ENCODE measurements at places on chromosomes 13 and 19. TPM values are rescaled to one million over a fixed set of nuclear protein-coding genes. Genes with fewer than 3 reads are reported as not detected.

DNA sequence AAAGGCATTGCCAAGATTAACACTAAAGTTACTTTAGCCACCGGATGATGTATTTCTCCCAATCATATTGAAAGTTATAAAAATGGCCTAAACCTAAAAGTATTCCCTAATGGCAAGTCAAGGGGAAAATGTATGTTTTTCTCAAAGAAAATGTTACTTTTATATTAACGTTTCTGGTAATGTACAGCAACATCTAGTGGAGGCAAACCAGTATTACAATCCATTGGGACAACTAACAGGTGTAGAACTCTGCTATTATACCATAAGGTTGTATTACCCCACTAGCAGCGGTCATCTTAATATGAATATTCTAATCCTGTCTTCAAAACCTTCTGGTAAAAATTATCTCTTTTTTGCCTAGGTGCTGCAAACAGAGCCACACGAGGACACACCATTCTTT lies 69.2 kb downstream of the ZNF100 start:
- H3K27ac ChIP-seq: no peak overlapping the region
- H3K4me3 ChIP-seq: no peak overlapping the region
- no peaks in the 10 kb centered on the region for H3K27me3 ChIP-seq
- H3K36me3 ChIP-seq: no peaks in the 10 kb centered on the region

DNA sequence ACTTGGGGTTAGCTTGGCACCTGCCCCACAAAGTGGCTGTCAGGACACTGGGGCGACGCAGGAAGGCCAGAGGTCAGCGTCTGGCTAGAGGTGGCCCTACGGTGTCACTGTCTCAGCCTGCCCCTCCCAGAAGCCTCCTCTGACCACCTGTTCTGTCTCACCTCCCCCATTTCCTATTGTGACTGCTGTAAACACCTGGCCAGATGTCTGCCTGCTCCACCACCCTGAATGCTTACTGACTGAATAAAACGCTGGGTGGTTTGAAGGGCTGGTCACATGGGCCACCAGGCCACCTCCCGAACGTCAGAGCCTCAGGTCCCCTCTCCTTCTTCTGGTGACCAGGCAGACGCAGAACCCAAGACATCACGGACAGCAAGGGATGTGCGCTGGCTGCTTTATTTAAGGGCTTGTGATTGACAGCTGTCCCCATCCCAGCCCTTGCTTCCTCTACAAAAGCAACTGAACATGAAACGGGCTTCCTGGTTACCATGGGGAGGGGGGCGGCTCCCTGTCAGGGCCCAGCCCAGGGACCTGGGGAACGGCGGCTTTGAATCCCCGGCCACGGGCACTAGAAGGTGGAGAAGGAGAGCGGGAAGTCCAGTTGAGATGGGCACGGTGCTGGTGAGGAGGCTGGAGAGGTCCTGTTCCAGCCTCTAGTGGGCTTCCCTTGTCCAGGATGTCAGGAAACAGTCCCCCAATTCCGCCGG lies 6.2 kb downstream of the ELOF1 start:
- peaks cover 11% of the 10 kb centered on the region for H3K36me3 ChIP-seq
- no peak for DNase-seq
- H3K4me3 ChIP-seq: no peak overlapping the region
- H3K27ac ChIP-seq: no peak overlapping the region
- peaks cover 12% of the 10 kb centered on the region for H3K4me1 ChIP-seq
- H3K27me3 ChIP-seq: no peaks in the 10 kb centered on the region

GRCh38 chr13:38898481-38898880 lies 92.2 kb downstream of the STOML3 start:
- no peaks in the 10 kb centered on the region for H3K27me3 ChIP-seq
- no peak overlapping the region for H3K27ac ChIP-seq
- no peaks in the 10 kb centered on the region for H3K4me1 ChIP-seq
- DNase-seq: no peak

- no peak for DNase-seq
- H3K27me3 ChIP-seq: no peaks in the 10 kb centered on the region
- H3K4me3 ChIP-seq: no peak overlapping the region
- no peaks in the 10 kb centered on the region for H3K36me3 ChIP-seq
- no peak overlapping the region for H3K27ac ChIP-seq
Measured at GRCh38 chr13:45681113-45681512, 21.0 kb upstream of the CBY2 start.

GRCh38 chr19:42184401-42184861 lies 33.0 kb downstream of the DEDD2 start:
- H3K27me3 ChIP-seq: no peaks in the 10 kb centered on the region
- H3K36me3 ChIP-seq: no peaks in the 10 kb centered on the region
- H3K4me1 ChIP-seq: peaks cover 44% of the 10 kb centered on the region
- peak overlapping the region; percentile 10 for H3K27ac ChIP-seq
- H3K4me3 ChIP-seq: no peak overlapping the region

- no peaks in the 10 kb centered on the region for H3K27me3 ChIP-seq
- no peak overlapping the region for H3K27ac ChIP-seq
- H3K4me3 ChIP-seq: no peak overlapping the region
- H3K4me1 ChIP-seq: peaks cover 14% of the 10 kb centered on the region
Measured at GRCh38 chr13:30648522-30649012, 30.8 kb downstream of the USPL1 start.

DNA sequence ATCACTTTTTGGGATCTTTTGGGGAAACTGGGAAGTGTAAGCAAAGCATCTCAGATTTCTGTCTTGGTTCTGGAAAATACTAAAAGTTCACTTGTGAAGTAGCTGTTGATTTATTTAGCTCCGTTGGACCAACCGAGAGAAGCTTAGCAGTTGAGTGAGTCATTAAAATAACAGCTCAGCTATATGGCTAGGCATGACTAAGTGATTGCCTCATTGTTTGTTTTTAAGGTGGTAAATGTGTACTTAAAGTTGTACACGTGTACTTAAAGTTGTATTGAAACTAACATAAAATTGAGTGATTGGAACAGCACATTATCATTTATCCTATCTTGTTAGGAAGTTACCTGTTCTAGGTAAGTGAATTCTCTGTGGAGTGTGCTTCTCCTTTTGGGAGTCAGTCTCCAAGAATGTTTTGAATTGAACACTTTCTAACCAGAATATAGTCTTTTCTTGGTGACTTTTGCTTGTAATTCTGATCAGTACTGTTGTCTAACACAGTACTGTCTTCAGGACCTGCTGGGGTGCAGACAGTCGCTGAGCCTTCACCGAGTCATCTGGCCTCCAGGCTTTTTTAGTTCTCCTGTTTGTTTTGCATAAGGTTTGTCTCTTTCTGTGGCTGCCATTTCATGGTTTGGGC lies 2.9 kb upstream of the DCUN1D2 start:
- peaks cover 3% of the 10 kb centered on the region for H3K36me3 ChIP-seq
- H3K4me1 ChIP-seq: peaks cover 60% of the 10 kb centered on the region
- no peak overlapping the region for H3K4me3 ChIP-seq
- no peak for DNase-seq
- H3K27ac ChIP-seq: no peak overlapping the region

DNA sequence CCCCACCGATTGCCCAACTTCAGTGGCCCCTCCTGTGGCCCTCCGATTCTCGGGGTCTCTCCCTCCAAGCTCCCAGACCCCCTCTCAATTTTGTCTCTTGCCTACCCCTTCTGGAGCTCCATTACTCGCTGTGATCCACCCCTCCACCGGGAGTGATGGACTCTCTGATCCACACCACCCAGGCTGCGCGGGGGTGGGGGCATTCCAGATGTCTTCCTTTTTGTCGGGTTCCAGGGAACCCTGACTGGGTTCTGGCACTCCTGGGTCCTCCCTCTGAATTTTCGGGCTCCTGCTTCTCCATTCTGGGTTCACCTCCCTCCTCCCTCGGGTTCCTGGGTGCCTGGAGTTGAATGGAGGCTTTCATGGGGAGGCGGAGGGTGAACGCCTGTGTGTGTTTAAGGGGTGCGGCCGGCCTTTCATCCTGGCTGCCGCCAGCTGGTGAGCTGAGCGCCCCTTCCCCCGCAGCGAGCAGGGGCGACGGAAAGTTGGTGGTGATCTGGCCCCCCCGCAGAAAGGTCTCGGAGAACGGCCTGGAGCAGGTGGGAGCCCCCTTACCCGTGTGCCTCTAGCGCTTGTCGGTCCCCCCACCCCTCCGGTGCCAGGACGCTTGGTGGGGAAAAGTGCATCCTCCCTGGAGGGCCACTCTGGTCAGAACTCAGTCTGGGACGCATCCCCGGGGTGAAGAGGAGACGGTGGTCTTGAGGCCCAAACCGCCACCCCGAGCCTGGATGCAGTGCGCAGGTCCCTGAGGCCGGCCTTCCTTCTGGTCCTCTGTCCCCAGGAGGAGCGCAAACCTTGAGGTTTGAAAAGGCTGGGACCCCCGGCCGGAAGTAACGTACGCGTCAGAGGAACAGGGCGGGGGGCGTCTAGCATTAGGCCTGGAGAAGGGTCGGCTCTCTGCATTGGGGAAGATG lies 1.6 kb downstream of the MISP3 start:
- peaks cover 31% of the 10 kb centered on the region for H3K4me1 ChIP-seq

DNA sequence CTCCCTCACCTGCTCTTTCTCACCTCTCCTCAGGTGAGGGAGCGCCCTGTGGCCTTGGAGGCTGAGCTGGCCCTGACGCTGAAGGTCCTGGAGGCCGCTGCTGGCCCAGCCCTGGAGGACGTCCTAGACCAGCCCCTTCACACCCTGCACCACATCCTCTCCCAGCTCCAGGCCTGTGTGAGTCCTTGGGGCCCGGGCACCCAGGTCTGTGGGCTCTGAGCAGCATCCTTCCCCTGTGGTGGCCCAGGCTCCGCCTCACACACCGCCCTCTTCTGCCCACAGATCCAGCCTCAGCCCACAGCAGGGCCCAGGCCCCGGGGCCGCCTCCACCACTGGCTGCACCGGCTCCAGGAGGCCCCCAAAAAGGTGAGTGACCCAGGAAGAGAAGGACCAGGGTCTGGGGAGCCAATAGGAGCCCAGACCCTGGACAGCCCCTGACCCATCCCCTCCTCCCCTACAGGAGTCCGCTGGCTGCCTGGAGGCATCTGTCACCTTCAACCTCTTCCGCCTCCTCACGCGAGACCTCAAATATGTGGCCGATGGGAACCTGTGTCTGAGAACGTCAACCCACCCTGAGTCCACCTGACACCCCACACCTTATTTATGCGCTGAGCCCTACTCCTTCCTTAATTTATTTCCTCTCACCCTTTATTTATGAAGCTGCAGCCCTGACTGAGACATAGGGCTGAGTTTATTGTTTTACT lies 1.9 kb downstream of the IFNL1 start:
- H3K27ac ChIP-seq: no peak overlapping the region
- peaks cover 15% of the 10 kb centered on the region for H3K4me1 ChIP-seq
- no peaks in the 10 kb centered on the region for H3K27me3 ChIP-seq
- H3K4me3 ChIP-seq: peak overlapping the region; percentile 15
- no peaks in the 10 kb centered on the region for H3K36me3 ChIP-seq

DNA sequence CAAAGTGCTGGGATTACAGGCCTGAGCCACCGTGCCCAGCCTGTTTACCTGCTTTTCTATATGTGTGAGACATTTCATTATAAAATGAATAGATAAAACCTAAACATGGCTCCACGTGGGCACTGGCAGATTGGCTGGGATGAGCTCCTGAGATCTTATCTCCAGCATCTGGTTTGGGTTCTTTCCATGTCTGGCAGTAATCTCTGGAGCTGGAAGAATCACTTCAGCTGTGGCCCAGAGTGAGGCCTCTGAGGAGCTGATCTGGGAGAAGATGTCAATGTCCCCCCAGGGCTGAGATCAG lies 5.5 kb upstream of the SULT2A1 start:
- no peaks in the 10 kb centered on the region for H3K4me1 ChIP-seq
- DNase-seq: no peak
- H3K36me3 ChIP-seq: no peaks in the 10 kb centered on the region
- no peak overlapping the region for H3K4me3 ChIP-seq
- H3K27me3 ChIP-seq: no peaks in the 10 kb centered on the region

- H3K36me3 ChIP-seq: no peaks in the 10 kb centered on the region
- no peak overlapping the region for H3K4me3 ChIP-seq
- peaks cover 9% of the 10 kb centered on the region for H3K4me1 ChIP-seq
- no peak overlapping the region for H3K27ac ChIP-seq
- DNase-seq: peak; percentile 8
- no peaks in the 10 kb centered on the region for H3K27me3 ChIP-seq
Measured at GRCh38 chr13:46687810-46688209, 109.2 kb downstream of the ESD start.

DNA sequence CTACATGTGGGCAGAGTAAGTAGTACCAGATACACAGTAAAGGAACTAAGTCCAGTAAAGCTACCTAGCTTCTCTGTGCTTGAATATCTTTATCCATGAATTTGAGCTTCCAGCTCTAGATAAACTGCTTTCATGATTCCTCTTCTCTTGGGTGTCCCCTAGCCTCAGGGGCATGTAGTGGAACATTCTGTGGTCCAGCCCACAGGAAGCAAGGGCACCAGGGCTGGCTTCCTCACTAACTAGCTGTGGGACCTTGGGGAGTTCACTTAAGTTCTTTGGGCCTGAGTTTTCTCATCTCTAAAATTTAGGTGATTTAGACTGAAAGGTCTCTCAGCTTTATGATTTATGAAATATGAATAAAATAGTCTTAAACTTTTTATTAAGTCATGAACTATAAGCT lies 185.7 kb downstream of the KATNAL1 start:
- H3K4me1 ChIP-seq: peaks cover 33% of the 10 kb centered on the region
- H3K27me3 ChIP-seq: no peaks in the 10 kb centered on the region
- H3K4me3 ChIP-seq: no peak overlapping the region
- no peak overlapping the region for H3K27ac ChIP-seq

DNA sequence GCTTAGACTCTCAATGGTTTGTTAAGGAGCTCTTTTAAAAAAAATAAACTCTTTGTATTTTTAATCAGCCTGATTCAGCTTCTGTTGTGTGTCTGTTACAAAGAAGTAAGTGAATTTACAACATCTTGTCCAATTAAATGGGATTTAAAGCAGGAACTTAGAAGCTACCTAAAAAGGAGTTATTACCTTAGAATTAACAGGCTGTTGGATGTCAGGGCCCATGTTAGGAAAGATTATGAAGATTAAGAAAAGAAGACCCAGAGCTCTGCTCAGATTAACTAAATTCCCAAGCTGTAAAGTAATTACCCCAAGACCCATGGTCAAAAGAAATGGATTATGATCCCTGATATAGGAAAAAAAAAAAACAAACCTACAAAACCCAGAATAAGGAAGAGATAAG lies 44.1 kb upstream of the ZNF780A start:
- no peaks in the 10 kb centered on the region for H3K4me1 ChIP-seq
- no peak overlapping the region for H3K4me3 ChIP-seq
- H3K27ac ChIP-seq: no peak overlapping the region
- H3K27me3 ChIP-seq: no peaks in the 10 kb centered on the region
- no peak for DNase-seq

GRCh38 chr13:20960663-20961309 lies 58.2 kb upstream of the XPO4 start:
- no peak overlapping the region for H3K27ac ChIP-seq
- H3K4me3 ChIP-seq: no peak overlapping the region
- H3K27me3 ChIP-seq: no peaks in the 10 kb centered on the region
- no peaks in the 10 kb centered on the region for H3K36me3 ChIP-seq
- H3K4me1 ChIP-seq: no peaks in the 10 kb centered on the region
- DNase-seq: no peak

CRB3 gene
- polyA plus RNA-seq: 10.3 TPM

CYP4F12 gene
- polyA plus RNA-seq: 0.22 TPM

SBSN gene
- polyA plus RNA-seq: not detected

ZNF534 gene
- not detected for polyA plus RNA-seq

SLC1A6 gene
- not detected for polyA plus RNA-seq

ZNF296 gene
- polyA plus RNA-seq: 3.2 TPM

VAV1 gene
- 23.9 TPM for polyA plus RNA-seq
